ENCODE measurements at places on chromosomes 5 and 9.

GRCh38 chr5:117733051-117733450 is 1158.4 kb upstream of the SEMA6A start:
- no peak for DNase-seq

- no peak for DNase-seq
Measured at GRCh38 chr9:92595930-92596329, 60.1 kb upstream of the ECM2 start.

GRCh38 chr9:125538092-125538473 is 168.9 kb downstream of the MAPKAP1 start:
- DNase-seq: no peak

- no peak for DNase-seq
Measured at GRCh38 chr9:70701163-70701562, 286.7 kb upstream of the KLF9 start.

DNA sequence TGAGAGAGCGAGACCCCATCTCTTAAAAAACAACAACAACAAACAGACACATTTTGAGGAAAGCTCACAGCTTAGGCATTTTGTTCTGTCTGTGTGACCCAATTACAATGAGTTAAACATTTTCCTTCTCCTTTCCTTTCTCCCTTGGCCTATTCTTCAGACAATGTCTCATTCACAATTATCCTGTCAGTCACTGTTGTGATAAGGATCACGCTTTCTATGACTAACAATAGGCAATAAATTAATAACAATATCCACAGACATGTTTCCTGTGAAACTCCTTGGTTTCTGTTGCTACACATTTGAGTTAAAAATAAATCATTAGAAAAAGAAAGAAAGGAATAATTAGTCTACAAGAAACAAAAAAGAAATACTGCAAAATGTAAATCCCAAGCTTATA is 19.8 kb upstream of the CARTPT start:
- no peak for DNase-seq

GRCh38 chr9:135045928-135046738 is 41.3 kb upstream of the OLFM1 start:
- DNase-seq: no peak

GRCh38 chr5:90982576-90982975 is 400.5 kb downstream of the ARRDC3 start:
- no peak for DNase-seq

- DNase-seq: no peak
Measured at GRCh38 chr5:171093598-171093997, 215.4 kb upstream of the TLX3 start.

DNA sequence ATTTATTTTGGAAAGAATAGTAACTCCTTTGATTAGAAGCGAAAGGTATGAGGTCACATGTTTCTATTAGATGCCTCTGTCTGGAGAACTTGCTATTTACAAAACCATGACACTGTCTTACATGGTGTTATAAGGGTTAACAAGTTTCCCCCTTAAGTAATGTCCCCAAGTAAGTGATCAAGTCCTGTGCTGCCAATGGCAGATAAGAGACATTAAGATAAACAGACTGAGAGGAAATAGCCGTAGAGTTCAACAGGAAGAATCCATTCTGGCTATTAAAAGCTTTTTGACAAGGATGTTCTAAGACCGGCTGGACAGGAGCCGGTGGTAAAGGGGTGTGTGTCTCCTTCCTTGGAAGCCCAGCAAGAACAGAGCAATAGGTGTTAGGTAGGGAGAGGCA is 257.5 kb downstream of the GADD45G start:
- no peak for DNase-seq

GRCh38 chr5:103013933-103014552 is 105.9 kb downstream of the GIN1 start:
- no peak for DNase-seq

DNA sequence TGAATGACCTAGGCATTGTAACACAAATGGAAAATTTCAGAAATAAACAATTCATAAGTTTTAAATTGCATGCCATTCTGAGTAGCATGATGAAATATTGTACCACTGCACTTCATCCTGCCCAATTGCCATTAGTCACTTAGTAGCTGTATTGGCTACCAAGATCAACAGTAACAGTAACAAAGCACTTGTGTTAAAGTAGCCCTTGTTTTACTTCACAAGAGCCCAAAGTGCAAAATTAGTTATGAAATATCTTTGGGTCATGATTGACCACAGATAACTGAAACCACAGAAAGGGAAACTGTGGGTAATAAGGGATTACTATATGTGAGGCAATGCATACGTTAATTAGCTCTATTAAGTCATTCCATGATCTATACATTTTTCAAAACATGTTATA is 33.3 kb upstream of the RORB start:
- DNase-seq: no peak

DNA sequence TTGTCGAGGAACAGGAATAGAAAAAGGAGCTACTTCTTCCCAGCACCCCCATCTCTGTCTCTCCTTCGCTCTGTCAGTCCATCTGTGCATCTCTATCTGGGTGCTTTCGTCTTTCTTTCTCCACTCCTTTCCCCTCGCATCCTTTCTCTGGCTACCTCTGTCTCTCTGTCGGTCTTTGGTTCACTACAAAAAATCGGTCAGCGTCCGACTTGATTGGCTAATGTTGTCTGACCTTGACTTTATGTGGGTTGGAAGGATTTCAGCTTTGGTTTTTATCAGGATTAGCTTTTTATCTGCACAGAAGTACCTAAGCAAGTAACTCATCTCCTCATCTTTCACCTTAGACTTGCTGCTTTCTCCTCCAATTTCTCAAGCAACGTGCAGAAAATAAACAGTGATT is 575.2 kb upstream of the ZNF462 start:
- DNase-seq: no peak

- DNase-seq: no peak
Measured at GRCh38 chr9:98962181-98962560, 18.5 kb downstream of the COL15A1 start.

- no peak for DNase-seq
Measured at GRCh38 chr9:81656004-81656403, 33.3 kb downstream of the TLE1 start.

GRCh38 chr5:122702524-122702875 is 72.4 kb upstream of the SNX2 start:
- no peak for DNase-seq
